ENCODE measurements at places on chromosomes 11 and 22. TPM values are rescaled to one million over a fixed set of nuclear protein-coding genes. Genes with fewer than 3 reads are reported as not detected.

Gene DNHD1
- 14.3 TPM for total RNA-seq

Gene ACTN3
- 0.11 TPM for total RNA-seq

Gene CADM1
- total RNA-seq: 57.9 TPM

- no peaks in the 10 kb centered on the region for H3K36me3 ChIP-seq
- H3K27me3 ChIP-seq: peaks cover 9% of the 10 kb centered on the region
- H3K4me1 ChIP-seq: no peaks in the 10 kb centered on the region
- no peak overlapping the region for H3K4me3 ChIP-seq
- no peak for DNase-seq
Observed at GRCh38 chr11:101881586-101881985, 33.2 kb upstream of the CEP126 start.

DNA sequence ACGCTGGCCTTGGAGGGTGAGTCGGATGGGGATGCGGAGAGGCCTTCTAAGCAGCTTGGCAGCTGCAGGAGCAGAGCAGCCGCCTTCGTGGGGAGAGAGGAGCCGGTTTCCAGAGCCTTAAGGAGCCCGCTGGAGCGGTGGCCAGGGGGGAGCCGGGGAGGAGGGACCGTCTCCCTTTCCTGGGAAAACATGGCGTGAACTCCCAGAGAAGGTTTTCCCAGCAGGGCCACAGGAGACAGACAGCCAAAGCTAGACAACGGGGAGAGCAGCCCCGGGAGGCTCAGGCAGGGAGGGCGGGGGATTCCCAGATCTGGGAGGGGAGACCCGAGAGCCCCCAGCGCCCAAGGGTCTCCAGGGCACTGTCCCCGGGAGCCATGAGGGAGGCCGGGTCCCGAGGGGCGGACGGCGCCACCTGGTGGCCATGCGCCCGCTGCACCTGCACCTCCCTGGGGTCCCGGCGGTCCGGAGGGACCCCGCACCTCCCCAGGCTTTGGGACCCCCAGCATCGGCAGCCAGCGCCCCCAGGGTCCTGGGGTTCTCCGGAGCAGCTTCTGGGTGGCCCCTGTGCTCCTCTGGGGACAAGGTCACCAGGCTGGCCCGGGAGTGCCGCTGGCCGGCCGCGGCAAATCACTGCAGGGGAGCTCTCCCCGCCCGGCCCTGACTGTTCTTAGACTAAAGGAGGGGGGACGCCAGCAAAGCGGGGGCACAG, 2.4 kb upstream of the SYT8 start:
- H3K4me1 ChIP-seq: peaks cover 52% of the 10 kb centered on the region
- DNase-seq: peak; percentile 61
- H3K27me3 ChIP-seq: no peaks in the 10 kb centered on the region
- H3K36me3 ChIP-seq: no peaks in the 10 kb centered on the region
- peak overlapping the region; percentile 43 for H3K4me3 ChIP-seq
- H3K27ac ChIP-seq: peak overlapping the region; percentile 79

GRCh38 chr11:7197469-7197868, 54.2 kb upstream of the SYT9 start:
- H3K36me3 ChIP-seq: no peaks in the 10 kb centered on the region
- DNase-seq: no peak
- H3K27me3 ChIP-seq: peaks cover 19% of the 10 kb centered on the region
- no peak overlapping the region for H3K27ac ChIP-seq
- peaks cover 4% of the 10 kb centered on the region for H3K4me1 ChIP-seq
- H3K4me3 ChIP-seq: no peak overlapping the region

- peaks cover 17% of the 10 kb centered on the region for H3K27me3 ChIP-seq
- no peak overlapping the region for H3K4me3 ChIP-seq
- H3K4me1 ChIP-seq: peaks cover 26% of the 10 kb centered on the region
- no peak for DNase-seq
- H3K36me3 ChIP-seq: no peaks in the 10 kb centered on the region
Observed at GRCh38 chr11:131845255-131845654, 474.8 kb downstream of the NTM start.

GRCh38 chr11:36774603-36775002, 176.6 kb upstream of the RAG2 start:
- H3K27ac ChIP-seq: peak overlapping the region; percentile 27
- H3K36me3 ChIP-seq: no peaks in the 10 kb centered on the region
- peaks cover 29% of the 10 kb centered on the region for H3K4me1 ChIP-seq
- DNase-seq: no peak
- no peak overlapping the region for H3K4me3 ChIP-seq

DNA sequence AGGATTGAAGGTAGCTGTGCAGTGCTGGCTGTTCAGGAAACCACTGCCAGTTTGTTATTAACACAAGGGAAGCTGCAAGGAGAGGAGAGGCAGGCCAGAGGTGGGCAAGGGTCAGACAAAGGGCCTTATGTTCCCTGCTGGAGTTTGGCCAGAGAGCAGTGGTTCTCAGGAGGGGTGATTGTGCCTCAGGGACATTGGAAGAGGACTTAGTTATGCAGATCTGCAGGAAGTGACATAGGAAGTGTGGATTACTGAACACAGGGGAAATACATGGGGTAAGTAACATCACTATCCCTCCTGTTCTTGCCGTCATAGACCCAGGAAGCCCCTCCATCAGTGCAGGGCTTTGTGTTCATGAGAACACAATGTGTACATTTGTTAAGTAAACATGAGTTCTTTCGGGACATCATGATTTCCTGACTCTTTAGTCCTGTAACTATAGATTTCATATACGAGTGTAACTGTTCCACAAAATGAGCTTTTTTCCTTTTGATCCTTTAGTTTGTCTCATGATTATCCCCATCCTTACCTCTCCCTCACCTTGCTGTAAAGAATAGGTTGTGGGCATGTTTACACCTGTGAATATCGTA, 5.9 kb downstream of the SRRD start:
- H3K4me3 ChIP-seq: no peak overlapping the region
- no peak overlapping the region for H3K27ac ChIP-seq
- no peak for DNase-seq
- H3K36me3 ChIP-seq: peaks cover 32% of the 10 kb centered on the region
- H3K4me1 ChIP-seq: peaks cover 9% of the 10 kb centered on the region

- no peaks in the 10 kb centered on the region for H3K4me1 ChIP-seq
- no peaks in the 10 kb centered on the region for H3K36me3 ChIP-seq
- no peak overlapping the region for H3K4me3 ChIP-seq
Observed at GRCh38 chr11:87840786-87841185, 334.5 kb downstream of the RAB38 start.

- H3K36me3 ChIP-seq: no peaks in the 10 kb centered on the region
- no peak overlapping the region for H3K27ac ChIP-seq
- H3K4me1 ChIP-seq: peaks cover 18% of the 10 kb centered on the region
- DNase-seq: no peak
- H3K27me3 ChIP-seq: peaks cover 7% of the 10 kb centered on the region
Observed at GRCh38 chr22:50144005-50144614, 26.4 kb upstream of the PANX2 start.

DNA sequence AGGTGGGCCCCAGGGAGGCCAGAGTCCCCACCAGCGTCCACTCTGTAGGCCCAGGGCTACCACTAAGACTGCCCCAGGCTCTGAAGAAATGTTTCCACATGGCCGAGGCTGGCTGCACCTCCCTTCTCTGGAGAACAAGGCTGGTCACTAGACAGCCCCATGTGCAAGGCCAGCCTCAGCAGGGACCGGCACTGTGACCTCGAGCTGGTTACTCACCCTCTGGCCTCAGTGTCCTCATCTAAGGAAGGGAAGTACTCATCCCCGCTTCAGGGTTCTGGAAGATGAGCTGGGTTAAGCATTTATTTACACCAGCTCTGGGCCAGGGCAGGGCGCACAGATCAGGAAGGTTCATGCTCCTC, 9.7 kb downstream of the PMM1 start:
- H3K27ac ChIP-seq: no peak overlapping the region
- H3K4me1 ChIP-seq: no peaks in the 10 kb centered on the region
- H3K4me3 ChIP-seq: no peak overlapping the region
- H3K27me3 ChIP-seq: no peaks in the 10 kb centered on the region

DNA sequence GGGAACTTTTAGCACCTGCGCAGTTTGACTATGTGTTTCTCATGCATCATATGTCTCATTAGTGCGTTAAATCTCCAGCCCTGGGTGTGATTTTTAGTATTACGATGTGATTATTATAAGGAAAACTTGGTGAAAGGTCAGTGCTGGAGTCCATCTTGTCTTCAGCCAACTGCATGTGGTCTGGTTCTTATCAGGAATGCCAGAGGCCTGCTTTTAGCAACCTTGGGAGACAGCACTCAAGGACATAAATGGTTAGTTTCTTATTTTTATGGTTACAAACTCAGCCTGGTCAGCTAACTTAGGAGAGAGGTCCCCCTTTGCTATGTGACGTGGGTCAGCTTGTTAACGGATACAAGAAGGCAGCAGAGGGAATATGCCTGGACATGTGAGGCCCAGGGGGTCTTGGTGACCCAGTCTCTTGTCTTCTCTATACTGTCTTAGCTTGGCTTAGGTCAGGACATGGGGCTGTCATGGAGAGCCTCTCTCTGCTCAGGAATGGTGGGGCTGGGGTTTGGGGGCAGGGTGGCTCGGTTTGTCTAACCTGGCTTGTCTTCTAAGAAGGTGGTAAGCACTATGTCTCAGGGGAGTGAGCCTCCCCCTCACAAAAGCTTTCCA, 21.5 kb downstream of the KCTD21 start:
- no peak overlapping the region for H3K27ac ChIP-seq
- peaks cover 23% of the 10 kb centered on the region for H3K4me1 ChIP-seq
- no peaks in the 10 kb centered on the region for H3K27me3 ChIP-seq

DNA sequence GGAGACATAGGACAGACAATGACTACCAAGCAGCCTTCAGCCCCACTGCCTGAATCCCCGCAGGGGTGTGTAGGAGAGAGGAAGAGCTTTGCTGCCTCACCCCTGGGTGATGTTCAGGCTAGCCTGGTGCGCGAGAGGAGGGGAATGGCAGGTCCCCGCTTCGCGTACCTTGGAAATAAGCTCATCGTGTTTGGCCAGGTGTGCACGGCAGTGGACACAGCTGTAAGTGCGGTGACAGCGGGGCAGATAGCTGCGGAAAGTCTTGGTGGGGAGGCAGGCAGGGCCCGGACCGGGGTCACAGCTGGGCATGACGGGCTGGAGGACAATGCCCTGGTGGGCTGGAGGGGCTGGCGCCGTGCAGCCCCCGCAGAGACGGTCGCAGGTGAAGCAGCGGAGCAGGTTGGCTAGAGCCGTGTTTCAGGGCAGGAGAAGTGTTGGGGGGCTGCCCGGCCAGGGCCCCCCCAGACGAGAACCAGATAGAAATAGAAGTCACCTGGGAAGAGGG, 2.9 kb downstream of the YPEL4 start:
- H3K4me1 ChIP-seq: peaks cover 81% of the 10 kb centered on the region
- no peak for DNase-seq
- no peaks in the 10 kb centered on the region for H3K27me3 ChIP-seq
- H3K36me3 ChIP-seq: peaks cover 1% of the 10 kb centered on the region
- peak overlapping the region; percentile 76 for H3K4me3 ChIP-seq
- H3K27ac ChIP-seq: peak overlapping the region; percentile 78
